ENCODE measurements at places on chromosomes 1 and 21.
A peak's percentile ranks its signal among the peaks of the same experiment; 100 is the strongest.

GRCh38 chr1:2439369-2439768 is 27.0 kb upstream of the PEX10 start:
- DNase-seq: no peak

GRCh38 chr1:116737855-116738321 is 16.3 kb upstream of the CD2 start:
- DNase-seq: no peak

GRCh38 chr1:38926091-38926490 is 15.5 kb downstream of the RHBDL2 start:
- no peak for DNase-seq

GRCh38 chr1:168083456-168084325 is 53.0 kb downstream of the GPR161 start:
- peak; percentile 61 for DNase-seq

GRCh38 chr1:225762002-225762441 is 15.6 kb upstream of the SRP9 start:
- no peak for DNase-seq

DNA sequence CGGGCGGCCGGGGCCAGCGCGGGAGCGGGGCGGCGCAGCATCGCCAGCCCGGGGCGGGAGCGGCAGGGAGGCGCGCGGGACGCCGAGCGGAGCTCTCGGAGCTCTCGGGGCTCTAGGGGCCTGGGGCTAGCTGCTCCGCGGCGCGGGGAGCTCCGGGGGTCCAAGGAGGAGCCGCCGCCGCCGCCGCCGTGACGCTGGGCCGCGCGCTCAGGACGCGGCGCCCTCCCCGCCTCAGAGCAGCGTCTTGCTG is 147 bp downstream of the CLSTN1 start:
- DNase-seq: no peak

- DNase-seq: no peak
These were observed 4.9 kb upstream of the TRIM63 start for GRCh38 chr1:26072305-26072704.

DNA sequence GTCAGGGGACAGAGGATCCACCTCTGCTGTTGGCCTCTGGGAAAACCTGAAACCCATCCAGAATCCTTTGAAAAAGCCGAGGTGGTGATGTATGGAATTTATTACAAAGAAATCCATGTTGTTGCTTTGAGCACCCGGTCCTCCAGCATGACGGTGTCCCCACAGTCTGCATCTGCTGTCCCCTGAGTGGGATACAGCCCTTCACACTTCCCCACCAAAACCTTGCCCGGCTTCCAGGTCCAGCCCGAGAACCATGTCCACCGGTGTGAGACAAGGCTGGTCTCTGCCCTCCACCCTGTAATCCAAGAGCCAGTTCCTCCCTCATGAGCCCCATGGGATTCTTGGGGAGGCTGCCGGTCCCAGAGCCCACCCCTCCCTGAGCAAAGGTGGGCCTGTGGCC is 70.5 kb downstream of the STUM start:
- DNase-seq: peak; percentile 49

- no peak for DNase-seq
These were observed 53.9 kb downstream of the GALNT2 start for GRCh38 chr1:230120921-230121381.

DNA sequence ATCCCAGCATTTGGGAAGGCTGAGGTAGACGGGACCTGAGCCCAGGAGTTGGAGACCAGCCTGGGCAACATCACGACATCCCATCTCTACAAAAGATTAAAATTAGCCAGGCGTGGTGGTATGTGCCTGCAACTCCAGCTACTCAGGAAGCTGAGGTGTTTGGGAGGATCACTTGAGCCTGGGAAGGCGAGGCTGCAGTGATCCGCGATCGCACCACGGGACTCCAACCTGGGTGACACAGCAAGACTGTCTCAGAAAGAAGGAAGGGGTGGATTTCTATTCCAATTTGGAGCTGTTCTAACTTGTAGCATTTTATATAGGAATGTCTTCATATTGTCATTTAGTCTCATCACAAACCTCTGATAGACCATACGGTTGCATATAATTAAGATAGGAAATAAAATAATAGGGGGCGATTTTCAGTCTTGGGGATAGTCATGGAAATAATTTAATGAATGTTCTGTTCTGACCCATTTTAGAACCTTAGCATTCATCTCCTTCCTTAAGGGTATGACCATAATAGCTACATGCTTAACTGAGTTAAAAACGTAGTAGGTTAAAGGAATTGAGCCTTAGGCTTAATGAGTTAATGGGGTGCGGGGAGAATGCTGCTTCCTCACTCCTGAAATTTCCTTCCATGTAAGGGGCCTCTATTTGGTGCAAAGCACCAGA is 93.1 kb downstream of the ADCY10 start:
- DNase-seq: no peak

- DNase-seq: peak; percentile 71
These were observed 7.0 kb downstream of the ADAMTSL4 start for GRCh38 chr1:150555971-150556865.

GRCh38 chr1:22048351-22049192 is 3.9 kb upstream of the CDC42 start:
- no peak for DNase-seq

DNA sequence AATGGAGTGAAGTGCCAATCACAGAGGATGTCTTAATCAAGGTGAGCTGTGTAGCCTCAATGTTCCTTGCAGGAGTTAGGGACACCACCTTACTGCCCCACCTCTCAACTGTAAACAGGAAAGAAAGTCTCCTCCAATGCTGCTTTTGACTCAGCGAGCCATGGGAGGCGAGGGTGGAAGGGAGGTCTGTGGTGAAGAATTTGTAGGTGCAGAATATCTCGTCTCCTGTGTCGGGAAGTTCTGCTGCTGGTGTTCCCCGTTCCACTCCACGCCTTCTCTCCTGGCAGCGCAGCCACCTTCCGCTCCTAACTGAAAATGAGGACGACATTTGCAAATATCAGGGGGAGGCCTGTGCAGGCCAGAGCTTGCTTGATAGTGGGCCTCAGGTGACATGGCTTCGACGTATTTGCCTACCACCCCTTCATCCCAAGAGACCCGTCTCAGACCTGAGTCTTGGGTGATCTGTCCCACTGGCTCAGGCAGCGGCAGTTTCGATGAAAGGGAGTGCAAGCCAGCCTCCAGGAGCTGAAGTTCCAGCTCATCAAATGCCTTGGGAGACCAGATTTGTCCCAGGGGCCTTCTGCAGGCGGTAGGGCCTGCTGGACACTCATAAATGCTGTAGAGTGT is 368.3 kb upstream of the C1orf174 start:
- no peak for DNase-seq

GRCh38 chr1:5904551-5904950 is 87.7 kb downstream of the NPHP4 start:
- peak; percentile 19 for DNase-seq

DNA sequence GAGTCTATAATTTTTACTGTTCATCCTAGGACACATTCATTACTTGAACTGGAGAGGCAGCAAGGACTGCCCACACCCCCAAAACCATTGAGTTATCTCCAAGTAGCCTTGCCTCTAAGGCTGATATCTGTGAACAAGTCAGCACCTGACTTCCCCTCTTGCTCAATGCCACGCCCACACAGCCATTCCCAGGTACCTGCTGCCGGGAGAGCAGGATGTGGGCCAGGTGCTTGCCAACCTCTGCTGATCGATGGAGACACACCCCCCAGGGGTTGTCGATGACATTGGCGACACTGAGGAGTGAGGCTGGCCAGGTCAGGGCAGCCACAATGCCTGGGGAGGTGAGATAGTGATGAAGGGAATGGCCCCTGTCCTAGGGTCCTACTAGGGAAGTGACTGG is 60.1 kb downstream of the TMCO4 start:
- DNase-seq: no peak

DNA sequence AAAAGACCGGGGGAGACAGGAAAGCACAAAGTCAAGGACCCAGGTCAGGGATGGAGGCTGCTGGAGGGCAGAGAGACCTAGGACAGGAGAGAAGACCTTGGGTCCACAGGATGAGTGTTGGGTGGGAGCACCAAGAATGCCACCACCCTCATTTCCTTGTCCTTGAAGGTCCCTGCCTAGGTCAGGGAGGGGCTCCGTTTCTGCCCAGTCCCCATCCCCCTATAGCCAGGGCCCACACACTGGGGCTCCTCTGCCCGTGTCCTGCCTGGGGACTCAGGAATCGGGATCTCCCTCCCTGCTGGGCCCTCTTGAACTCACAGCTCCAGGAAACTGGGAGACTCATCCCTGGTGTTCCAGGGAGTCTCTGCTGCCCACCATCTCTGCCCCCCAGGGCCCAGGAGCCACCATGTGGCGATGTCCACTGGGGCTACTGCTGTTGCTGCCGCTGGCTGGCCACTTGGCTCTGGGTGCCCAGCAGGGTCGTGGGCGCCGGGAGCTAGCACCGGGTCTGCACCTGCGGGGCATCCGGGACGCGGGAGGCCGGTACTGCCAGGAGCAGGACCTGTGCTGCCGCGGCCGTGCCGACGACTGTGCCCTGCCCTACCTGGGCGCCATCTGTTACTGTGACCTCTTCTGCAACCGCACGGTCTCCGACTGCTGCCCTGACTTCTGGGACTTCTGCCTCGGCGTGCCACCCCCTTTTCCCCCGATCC is 584 bp downstream of the TINAGL1 start:
- no peak for DNase-seq

- no peak for DNase-seq
These were observed 296.3 kb downstream of the NFIA start for GRCh38 chr1:61378494-61379180.

DNA sequence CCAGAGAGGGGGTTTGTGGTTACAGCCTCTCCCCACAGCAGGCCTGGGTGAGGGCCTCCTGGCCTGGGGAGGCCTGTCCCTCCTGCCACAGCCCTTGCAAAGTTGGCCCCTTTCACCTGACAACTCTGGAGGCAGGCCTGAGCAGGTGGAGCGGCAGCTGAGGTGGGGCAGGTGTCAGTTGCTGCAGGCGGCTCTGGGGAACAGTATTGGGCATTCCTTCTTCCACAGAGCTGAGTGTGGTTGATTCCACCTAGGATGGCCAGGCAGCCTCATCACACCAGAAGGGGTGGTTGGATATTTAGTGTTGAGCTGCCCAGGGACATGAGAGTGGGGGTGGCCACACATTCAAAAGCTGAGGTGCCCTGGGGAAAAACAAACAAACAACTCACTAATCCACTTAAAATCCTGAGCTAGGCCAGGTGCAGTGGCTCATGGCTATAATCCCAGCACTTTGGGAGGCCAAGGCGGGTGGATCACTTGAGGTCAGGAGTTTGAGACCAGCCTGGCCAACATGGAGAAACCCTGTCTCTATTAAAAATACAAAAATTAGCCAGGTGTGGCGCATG is 31.1 kb downstream of the PIGP start:
- DNase-seq: no peak

- DNase-seq: no peak
These were observed 11.9 kb upstream of the CLDN8 start for GRCh38 chr21:30227633-30228404.

DNA sequence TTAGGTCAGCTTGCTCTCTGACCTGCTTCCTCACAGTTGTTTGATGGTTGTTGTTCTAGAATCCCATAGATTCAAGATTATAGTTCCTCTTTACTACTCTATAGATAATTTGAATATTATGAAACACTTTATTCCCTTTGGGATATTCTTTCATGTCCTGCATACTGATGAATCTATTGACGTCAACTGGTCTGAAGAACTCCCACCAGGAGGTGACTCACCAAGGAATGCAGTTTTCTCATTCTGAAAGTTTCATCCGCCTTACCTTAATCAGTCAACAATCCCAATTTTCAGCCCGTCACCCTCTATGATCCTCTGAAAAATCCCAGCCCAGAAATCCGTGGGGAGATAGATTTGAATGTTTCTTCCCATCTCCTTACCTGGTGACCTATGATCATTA is 834.1 kb upstream of the PRMT6 start:
- no peak for DNase-seq

DNA sequence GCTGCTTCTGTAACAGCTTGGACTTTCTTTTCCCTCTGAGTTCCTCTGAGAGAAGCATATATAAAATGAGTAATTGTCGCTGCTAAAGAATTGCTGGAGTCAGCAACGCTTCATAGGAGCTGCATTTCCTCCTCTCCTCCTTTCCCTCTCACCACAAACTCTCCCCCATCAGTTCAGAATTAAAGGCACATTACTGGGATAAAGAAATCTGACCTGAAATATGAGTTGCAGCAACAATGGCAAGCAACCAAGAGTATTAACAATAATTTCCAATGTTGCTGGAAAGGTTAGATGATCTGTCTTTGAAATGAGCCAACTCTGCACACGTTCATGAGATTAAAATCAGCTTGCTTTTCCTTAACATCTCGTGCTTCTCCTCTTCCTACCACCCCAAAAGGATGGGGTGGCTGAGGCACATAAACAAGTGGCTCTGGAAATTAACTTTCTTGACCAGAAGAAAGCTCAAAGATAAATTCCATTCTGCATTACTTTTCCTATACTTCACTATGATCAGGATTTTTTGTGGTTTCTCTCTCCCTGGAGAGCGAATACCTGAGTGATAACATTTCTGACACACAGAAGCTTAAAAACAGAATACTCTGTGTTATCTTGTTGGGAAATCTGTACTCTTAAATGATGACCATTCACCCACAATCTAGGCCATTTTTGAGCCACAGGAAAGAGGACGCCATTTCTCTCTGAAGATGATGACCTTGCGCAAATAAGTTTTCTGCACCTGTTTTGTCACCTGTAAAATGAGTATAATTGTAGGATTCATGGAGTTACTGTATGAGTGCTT is 90.2 kb downstream of the TGFBR3 start:
- no peak for DNase-seq

DNA sequence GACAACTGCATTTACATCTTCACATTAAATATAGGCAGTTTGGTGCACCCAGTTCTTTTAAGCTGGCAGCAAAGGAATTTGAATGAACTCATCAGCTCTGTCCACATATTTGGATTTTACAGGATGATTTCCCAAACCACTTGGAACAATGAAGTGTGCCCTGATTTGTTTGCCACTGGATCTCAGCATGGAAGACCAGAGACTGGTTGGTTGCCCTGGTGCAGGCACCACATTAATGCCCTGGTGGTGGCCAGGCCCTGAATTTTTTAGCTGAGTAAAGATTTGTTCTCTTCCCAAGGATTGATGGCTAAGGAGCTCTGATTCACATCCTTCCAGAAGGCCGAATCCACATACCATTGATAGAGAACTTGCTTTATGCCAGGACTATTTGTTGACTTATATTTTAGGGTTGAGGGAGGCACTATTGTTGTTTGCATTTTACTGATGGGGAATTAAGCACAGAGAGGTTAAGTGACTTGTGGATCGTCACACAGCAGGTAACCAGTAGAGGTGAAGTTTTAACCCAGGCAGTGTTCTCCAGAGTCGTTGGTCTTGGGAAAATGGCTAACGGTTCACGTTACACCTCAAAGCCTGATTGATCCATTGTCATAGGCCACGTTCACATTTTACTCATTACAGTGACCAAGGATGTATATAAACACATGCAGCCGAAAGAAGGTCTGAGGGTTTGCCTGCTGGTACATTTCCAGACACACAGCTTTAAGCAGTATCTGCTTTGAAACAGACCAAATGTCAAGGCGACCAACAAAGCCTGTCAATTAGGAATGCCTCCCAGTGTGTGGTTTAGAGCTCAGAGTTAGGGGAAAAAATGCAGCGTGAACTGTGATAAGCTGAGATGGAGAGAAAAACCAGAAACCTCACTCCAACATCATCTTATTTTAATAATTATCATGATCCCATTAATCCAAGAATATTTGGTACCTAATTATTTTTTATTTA is 50.7 kb downstream of the KAZN start:
- DNase-seq: no peak
